ENCODE measurements at places on chromosomes 4 and X.

- no peak for DNase-seq
Measured at GRCh38 chrX:150269605-150270254, 93.4 kb upstream of the MAMLD1 start.

GRCh38 chr4:84915396-84915780 lies 51.1 kb downstream of the WDFY3 start:
- DNase-seq, result no peak

GRCh38 chr4:26061248-26061986 lies 147.4 kb downstream of the SMIM20 start:
- DNase-seq, result no peak

- DNase-seq, result no peak
Measured at GRCh38 chr4:108219998-108220397, 51.3 kb upstream of the LEF1 start.

GRCh38 chrX:67546496-67547423 lies 2.9 kb downstream of the AR start:
- DNase-seq, result no peak

DNA sequence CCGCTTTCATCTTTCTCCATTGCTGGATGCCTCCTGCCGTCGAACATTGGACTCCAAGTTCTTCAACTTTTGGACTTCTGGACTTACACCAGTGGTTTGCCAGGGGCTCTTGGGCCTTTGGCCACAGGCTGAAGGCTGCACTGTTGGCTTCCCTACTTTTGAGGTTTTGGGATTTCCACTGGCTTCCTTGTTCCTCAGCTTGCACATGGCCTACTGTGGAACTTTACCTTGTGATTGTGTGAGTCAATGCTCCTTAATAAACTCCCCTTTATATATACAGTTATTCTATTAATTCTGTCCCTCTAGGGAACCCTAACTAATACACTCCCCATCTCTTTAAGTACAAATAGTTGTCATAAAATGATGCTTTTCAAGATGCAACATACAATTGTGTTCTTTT lies 595.3 kb downstream of the ARAP2 start:
- no peak for DNase-seq

GRCh38 chrX:68978255-68978654 lies 149.4 kb downstream of the EFNB1 start:
- DNase-seq, result no peak

- no peak for DNase-seq
Measured at GRCh38 chr4:74397748-74398426, 32.9 kb downstream of the EREG start.

DNA sequence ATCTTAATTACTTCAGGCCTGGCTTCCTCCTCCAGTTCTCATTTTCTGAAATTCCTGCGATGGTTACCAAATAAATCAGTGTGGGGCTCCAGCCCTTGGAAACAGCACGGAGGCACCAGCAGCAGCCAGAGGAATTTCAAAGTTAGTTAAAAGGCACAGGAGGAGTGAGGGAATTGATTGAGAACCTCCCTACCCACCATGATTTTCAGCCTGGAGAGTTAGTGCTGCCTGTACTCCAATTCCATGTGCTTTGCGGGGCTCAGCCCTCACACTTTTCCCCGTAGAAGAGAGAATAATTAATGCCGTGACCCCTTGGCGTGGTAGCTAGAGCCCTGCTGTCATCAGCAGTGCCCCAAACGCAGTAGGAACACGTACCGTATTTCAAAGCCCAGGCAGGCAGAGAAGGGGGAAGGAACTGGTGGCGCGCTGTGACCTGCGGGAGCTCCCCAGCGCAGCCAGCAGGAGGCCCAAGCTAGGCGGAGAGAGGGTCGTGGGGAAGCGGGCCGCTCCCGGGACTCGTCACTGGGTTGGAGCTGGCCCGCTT lies 84.0 kb upstream of the IGFBP7 start:
- no peak for DNase-seq

- no peak for DNase-seq
Measured at GRCh38 chr4:86432559-86433134, 72.8 kb upstream of the MAPK10 start.

GRCh38 chr4:161287678-161288352 lies 876.0 kb downstream of the FSTL5 start:
- DNase-seq, result no peak
